Upper lobe of right lung (tissue), 1 donor: ENCODE measurements at places on chromosomes 3 and 15. TPM values are rescaled to one million over a fixed set of nuclear protein-coding genes. Genes with fewer than 3 reads are reported as not detected.

CNTN6 gene
- 9.2 TPM for total RNA-seq

- no peaks in the 10 kb centered on the region for H3K27me3 ChIP-seq
- H3K4me1 ChIP-seq, result no peaks in the 10 kb centered on the region
- DNase-seq, result no peak
- no peak overlapping the region for H3K27ac ChIP-seq
- H3K4me3 ChIP-seq, result no peak overlapping the region
Measured at GRCh38 chr3:112860898-112861297, 14.2 kb upstream of the CD200R1L start.

DNA sequence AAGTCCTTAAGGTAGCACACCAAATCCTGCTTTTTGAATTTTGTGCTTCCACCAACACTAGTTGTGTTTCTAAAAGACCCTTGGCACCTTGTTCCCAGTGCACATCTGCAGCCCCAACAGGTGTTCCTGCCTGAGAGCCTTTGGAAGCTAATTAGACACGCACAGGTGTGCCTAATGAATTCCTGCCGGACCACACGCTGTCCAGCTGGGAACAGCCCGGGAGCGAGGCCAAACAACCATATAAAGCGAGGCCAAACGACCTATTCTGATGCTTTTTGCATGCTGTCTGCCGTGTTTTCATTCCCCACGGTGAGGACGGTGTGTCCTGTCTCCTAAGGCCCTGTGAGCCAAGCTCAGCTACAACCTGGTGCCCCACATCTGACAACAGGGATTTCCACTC, 99.5 kb downstream of the ATG7 start:
- no peak overlapping the region for H3K4me3 ChIP-seq
- DNase-seq, result no peak
- H3K36me3 ChIP-seq, result peaks cover 9% of the 10 kb centered on the region
- H3K27ac ChIP-seq, result no peak overlapping the region
- H3K27me3 ChIP-seq, result no peaks in the 10 kb centered on the region

- no peaks in the 10 kb centered on the region for H3K4me1 ChIP-seq
- H3K27ac ChIP-seq, result no peak overlapping the region
- H3K36me3 ChIP-seq, result no peaks in the 10 kb centered on the region
- DNase-seq, result no peak
- H3K27me3 ChIP-seq, result no peaks in the 10 kb centered on the region
- H3K4me3 ChIP-seq, result no peak overlapping the region
Measured at GRCh38 chr15:51424780-51425179, 83.3 kb downstream of the GLDN start.

- peaks cover 36% of the 10 kb centered on the region for H3K4me1 ChIP-seq
- DNase-seq, result peak; percentile 76
- H3K36me3 ChIP-seq, result peaks cover 34% of the 10 kb centered on the region
Measured at GRCh38 chr15:40769274-40770146, at the start of gene C15orf62. TSS of gene C15orf62 (plus strand) at chr15:40769980. CDS start at chr15:40770496, 516 bp downstream.

DNA sequence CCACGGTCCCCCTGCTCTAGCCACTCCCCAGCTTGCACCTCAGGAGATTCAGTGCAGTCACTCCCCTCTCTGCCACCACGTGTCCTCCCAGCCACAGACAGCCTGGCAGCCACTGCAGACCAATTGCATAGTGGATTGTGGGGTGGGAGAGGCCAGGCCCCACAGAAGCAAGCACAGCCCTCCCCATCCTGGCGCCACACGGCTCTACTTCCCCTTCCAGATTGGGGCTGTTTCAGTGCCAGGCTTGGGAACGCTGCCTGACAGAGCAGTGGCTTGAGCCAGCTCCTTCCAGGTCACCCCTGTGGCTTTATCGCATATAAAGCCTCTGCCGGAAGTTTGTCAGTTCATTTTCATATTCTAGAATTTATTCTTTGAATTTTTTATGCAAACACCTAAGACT, 90.7 kb downstream of the TMEM266 start:
- peaks cover 9% of the 10 kb centered on the region for H3K4me1 ChIP-seq
- H3K27me3 ChIP-seq, result no peaks in the 10 kb centered on the region
- H3K4me3 ChIP-seq, result peak overlapping the region; percentile 5
- peak overlapping the region; percentile 39 for H3K27ac ChIP-seq

GTF2A2 gene
- total RNA-seq, result 73.6 TPM
